NCI-H82 (cell line): ENCODE measurements at places on chromosomes 12 and 14.
A peak's percentile ranks its signal among the peaks of the same experiment; 100 is the strongest.

- peak; percentile 98 for DNase-seq
Observed at GRCh38 chr12:64682572-64683277, 72.4 kb downstream of the RASSF3 start.

- no peak for DNase-seq
Observed at GRCh38 chr12:11624116-11624515, 25.4 kb upstream of the ETV6 start.

DNA sequence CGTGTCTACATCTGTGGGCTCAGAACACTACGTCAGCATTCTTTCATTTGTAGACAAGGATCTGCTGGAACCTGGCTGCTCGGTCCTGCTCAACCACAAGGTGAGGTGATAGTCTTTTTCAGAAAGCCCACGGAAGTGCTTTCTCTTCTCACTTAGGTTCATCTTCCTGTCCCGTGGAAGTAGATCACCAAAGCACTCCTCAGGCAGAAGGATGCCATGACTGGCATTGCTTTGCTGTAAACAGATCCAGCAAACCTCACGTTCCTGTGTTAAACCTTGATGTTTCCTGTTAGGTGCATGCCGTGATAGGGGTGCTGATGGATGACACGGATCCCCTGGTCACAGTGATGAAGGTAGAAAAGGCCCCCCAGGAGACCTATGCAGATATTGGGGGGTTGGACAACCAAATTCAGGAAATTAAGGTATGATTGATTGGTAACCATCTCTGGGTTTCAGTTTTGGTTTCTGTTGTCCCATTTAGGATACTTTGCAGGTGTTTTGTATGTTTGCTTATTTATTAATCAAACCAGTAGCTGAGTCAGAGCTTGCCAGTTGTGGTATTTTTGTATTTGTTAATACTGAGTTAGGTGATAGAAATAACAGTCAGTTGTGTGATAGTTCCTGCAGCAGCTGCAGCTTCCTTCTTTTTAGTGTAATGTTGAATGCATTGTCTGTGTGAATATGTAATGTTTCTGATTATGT is 7.5 kb downstream of the PSMC1 start:
- no peak for DNase-seq

- peak; percentile 10 for DNase-seq
Observed at GRCh38 chr14:94636744-94637412, 24.7 kb downstream of the SERPINA3 start.

- DNase-seq = no peak
Observed at GRCh38 chr14:71834284-71835204, 97.7 kb upstream of the RGS6 start.

DNA sequence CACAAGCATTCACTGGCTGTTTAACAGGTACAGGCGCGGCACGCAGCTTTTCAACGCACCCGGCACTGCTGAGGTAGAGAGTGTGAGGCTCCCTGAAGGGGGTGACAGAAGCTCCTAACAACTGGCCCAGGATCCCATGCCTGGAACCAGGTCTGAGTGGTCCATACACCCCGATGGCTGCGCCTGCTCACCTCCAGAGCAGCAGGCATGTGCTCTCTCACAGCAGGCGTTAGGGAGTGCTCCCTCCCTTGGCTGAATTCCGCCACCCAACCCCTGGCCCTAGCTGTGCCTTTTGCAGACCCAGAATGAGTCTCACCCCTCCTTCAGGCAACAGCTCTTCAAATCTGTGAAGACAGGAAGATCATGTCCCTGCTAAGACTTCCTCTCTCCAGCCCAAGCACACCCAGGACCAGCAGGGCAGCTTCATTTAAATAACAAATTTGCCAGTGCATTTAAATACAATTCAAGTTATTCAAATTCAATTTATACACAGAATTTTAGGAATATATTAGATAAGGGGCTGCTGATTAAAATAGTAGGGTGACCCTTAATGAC is 86.0 kb downstream of the SETD3 start:
- no peak for DNase-seq

DNA sequence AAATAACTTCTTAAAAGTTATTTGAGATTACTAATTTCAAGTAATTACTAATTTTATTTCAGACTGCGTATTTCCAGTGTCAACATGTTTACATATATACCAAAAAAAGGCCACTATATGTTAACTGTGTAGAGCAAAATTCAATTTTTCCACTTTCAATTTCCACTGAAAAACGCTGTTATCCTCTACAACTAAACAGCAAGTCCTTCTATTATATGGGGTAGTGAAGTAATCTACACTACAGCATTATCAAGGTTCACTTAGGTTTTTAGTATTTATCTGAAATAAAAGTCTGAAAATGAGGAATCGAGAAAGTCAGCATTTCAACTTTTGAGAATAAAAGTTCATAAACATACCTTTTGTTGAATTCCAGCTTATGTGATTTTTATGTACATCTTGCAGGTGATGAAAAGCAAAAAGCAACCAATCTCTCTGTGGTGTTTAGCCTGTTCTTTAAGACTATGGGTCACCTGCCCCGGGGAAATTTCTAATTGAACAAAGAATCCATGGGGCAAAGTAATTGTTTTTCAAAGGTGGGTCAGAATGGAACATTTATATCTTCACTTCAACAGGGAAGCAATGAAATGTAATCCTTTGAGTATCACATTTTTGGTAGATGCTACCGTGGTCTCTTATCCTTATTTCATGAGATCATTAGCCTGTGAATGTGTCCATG is 3.3 kb downstream of the BTG1 start:
- no peak for DNase-seq

DNA sequence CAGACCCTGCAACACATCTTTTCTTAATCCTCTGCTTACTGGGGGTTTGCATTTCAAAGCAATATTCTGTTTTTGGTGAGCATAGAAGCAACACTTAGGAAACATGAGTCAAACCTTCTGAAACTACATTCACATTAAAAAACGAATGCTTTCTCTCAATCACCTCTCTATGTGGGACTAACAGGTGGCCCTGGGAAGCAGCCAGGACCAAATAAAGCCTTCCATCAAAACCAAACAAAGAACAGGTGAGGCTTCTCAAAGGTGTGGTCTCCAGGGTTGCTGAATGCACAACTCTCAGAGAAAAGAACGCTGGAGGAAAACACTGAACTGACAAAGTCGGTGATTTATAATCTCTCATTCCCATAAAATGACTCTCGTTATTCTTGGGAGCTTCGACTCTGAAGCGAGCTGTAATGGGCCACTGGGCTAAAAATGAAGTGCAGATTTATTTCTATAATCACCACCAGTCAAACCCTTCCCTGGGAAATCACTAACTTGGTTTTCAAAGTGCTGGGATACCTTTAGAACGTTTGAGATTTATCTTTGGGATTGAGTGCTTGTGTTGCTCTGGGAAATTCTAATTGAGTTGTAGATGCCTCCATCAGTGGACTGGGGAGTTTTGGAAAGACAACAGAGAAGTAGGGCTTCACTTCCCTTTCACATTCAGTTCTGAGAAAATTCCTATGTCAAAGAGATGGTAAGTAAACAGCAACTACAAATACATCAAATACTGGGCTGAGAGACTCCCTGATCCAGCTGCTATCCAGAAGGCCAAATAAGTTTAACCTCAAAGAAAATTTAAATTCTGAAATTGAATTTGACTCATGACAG is 262.0 kb upstream of the TMPO start:
- no peak for DNase-seq

- peak; percentile 24 for DNase-seq
Observed at GRCh38 chr12:102960766-102961465, 3.4 kb downstream of the ASCL1 start.

DNA sequence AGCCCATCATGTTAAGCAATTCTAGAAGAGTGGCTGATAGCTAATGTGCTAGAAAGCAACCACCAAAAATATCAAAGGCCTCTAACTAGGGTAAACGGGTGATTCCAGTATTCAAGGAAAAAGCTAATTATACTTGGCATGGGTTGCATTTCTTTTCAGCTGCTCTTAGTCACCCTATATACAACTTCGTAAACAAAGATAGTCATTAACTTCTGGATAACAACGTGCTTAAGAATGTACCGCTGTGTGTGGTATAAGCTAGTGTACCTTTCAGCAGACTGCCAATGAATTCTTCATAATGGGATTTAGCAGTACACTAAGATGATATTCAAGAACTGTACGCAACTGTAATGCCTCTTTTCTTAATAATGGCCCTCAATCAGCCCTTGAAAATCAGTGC is 42.2 kb upstream of the SLC6A13 start:
- DNase-seq = peak; percentile 56

GRCh38 chr12:61554268-61555008 is 705.8 kb upstream of the USP15 start:
- no peak for DNase-seq

GRCh38 chr14:56324454-56324853 is 206.2 kb downstream of the PELI2 start:
- no peak for DNase-seq

DNA sequence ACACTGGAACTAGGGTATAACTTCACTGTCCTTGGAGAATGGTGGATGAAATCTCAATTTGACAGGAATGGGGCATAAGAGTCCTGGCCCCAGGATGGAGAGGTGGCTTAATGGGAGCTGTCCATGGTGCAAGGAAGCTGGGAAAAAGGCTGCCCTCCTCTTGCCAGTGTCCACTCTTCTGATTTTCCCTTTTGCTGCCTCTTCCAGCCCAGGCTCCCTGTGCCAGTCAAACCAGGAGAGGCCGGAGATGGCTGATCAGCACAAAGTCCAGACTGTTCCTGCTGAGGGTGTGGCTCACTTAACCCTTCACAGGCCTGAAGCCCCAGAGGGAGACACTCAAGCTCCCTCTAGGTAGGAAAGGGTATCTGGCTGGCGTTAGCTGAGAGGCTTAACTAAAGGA is at the start of gene MYO1A:
TSS of gene MYO1A (minus strand) at position 240 of the 400 bp plus-strand sequence. CDS start 1,806 bp downstream, outside the sequence.
- no peak for DNase-seq

GRCh38 chr14:90811641-90812040 is 4.6 kb downstream of the TTC7B start:
- peak; percentile 94 for DNase-seq

DNA sequence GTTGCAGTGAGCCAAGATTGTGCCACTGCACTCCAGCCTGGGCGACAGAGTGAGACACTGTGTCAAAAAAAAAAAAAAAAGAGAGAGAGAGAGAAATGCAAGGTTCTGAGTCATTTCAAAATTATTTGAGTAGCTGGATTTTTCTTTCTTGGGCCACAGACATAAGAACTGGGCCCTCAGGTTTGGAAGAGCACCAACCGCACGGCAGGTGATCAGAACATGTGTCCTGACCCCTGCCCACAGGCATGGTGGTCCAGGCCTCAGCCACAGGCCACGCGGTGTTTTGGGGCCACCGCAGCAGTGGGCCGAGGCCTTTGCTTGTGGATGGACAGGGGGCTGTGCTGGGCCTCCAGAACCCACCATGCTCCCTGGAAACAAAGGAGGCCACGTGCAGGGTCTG is 126.7 kb downstream of the CALM1 start:
- no peak for DNase-seq
